Liver (tissue), 10 donors: ENCODE measurements at places on chromosomes 1 and 21. TPM values are rescaled to one million over a fixed set of nuclear protein-coding genes. Genes with fewer than 3 reads are reported as not detected.

The MYBPH gene
- 0.09 TPM for total RNA-seq

The CFAP107 gene
- not detected for total RNA-seq

- DNase-seq: no peak
Measured at GRCh38 chr21:43893536-43894205, 28.6 kb downstream of the AGPAT3 start.

DNA sequence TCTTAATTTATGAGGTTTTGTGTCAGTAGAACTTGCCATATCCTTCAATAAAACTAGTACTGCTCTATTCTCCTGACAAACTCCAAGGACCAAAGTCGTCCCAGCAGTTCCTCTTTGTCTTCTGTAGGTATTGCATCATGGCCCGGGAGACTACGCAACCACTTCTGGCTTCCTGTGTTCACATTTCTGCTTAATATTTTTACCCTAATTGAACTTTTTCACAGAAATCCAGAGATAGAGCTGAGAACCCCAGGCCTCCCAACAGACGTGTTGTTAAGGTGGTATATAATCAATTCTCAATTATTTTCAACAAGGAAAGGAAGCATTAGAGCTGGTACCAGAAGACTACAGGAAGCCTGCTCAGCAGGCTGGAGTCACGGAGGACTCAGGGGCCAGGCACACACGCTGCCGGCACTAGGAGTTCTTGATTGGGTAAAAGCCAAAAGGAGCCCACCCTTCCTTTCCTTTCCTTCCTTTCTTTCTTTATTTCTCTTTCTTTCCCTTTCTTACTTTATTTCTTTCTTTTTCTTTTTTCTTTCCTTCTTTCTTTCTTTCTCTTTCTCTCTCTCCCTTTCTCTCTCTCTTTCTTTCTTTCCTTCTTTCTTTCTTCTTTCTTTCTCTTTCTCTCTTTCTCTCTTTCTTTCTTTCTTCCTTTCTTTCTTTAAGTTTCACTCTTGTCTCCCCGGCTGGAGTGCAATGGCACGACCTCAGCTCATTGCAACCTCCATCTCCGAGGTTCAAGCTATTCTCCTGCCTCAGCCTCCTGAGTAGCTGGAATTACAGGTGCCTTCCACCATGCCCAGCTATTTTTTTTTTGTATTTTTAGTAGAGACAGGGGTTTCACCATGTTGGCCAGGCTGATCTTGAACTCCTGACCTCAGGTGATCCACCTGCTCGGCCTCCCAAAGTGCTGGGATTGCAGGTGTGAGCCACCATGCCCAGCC lies 173.7 kb downstream of the ZBTB18 start:
- DNase-seq: no peak

DNA sequence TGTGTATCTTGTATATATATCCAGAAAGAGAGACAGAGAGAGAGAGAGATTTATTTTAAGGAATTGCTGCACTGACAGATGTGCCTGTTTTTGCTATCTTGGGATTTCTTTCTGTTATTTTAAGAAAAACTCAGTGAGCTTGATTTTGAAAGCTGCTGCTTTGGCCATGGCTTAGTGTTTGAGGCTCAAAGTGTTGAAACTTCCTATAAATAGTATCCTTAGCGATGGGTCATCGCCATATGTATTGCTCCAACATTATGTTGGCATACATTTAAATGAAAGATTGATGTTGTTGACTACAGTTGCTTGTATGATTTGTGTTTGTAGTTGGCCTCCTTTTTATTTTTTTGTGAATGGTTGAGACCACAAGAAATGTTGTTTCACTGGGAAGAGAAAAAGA lies 29.0 kb upstream of the NTPCR start:
- no peak for DNase-seq

GRCh38 chr1:226954777-226955176 lies 14.7 kb downstream of the COQ8A start:
- no peak for DNase-seq

DNA sequence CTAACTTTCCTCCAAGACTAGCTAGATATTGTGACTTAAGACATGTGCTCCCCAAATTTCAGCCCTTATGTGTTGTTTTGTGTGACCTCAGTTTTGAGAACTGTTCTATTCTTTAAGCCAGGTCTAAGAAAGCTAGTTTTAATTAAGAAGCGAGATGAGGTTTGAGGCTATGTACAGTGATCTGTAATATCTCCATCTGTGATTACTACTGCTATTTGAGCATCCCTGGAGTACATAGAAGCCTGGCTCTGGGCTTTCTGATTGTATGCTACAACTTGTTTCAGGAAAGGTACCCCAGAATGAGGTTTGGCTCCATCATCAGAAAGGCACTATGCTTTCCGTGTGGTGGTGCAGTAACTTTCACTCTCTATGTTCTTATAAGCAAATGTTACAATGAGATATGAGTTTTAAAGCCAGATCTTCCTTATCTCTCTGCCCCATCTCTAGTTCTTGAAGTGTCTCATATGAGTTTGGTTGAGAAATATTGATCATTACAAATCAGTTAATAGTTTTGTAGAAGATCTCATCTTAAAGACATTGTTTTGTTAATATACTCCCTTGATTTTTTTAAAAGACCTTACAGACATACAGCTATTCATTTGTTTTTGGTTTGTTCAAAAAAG lies 605 bp downstream of the RGS4 start:
- no peak for DNase-seq

The DRAM2 gene
- 20.4 TPM for total RNA-seq

GRCh38 chr1:63272811-63273210 lies 49.6 kb upstream of the FOXD3 start:
- DNase-seq: no peak

DNA sequence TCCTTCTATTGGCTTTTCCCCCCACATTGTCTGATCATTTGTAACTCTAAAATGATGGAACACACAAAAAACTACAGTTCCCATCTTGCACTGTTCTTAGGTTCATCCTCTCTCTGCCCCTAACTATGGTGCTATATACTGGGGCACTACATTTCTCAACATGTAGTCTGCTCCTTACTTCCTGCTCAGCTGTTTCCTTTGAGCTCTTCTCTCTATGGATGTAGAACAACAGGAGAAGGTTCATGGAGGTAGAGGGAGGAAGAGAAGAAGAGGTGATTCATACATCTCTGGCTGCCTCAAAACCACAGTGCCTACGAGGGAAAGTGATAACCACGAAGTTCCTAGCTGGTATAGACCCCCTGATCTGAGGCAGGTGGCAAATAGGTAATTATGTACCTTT lies 7.0 kb upstream of the C1orf146 start:
- no peak for DNase-seq

DNA sequence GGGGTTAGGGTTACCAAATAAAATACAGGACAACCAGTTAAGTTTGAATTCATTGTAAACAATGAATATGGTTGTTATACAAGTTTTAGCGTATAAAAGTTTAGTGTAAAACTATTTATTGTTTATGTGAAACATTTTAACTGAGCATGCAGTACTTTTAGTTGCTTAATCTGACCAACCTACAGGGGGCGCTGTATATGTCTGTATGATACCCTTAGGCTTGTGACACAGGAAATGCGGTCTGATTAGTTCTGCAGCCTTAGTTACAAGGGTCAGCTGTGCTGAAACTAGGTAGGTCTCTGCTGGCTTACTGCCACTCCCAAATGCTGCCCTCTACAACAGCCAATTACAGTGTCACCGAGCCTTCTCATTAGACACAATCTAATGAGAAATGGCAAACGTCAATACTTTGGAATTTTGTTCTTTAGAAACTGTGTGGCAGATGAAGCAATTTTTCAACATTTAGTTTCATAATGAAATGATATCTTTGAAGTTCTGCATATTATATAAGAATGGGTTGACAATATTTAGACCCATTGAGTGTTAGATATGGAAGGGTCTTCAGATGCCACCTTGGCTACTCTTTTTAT lies 56.2 kb downstream of the NTNG1 start:
- no peak for DNase-seq

- DNase-seq: no peak
Measured at GRCh38 chr21:17269760-17270159, 243.1 kb upstream of the CXADR start.

The BCAN gene
- total RNA-seq: not detected

The NTNG1 gene
- under 0.01 TPM for total RNA-seq

DNA sequence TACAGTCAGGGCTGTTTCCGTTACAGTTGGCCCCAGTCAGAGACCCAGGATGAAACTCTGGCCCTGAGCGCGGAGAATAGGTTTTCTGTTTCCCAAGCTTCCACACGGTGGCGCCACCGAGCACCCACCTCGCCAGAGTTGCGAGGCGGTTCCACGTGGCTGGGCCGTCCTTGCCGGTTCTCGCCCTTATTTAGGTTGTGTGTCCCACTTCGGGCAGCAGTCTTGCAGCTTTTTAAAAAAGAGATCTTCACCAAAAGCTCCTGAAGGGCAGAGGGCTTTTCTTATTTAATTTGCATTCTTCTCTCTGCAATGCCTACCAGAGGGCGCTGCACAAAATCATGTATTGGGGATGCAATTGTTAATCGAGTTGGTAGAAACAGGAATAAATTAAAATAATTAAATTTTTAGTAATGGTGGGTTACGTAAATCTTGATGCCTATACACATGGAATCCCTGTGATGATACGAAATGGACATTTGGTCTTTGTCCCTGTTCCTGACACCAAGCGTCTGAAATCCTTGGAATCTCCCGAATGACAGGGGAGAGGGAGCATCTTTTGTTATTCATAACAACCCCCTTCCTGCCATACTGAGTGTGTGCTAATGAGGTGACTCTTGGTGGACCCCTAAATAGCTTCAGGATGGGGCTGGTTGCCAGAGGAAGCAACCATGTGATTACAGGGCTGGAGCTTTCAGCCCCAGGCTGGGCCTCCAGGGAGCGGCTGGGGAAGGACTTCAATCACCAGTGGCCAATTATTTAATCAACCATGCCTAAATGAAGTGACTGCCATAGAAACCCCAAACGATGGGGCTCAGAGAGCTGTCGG lies 5.6 kb upstream of the S100A7 start:
- DNase-seq: peak; percentile 61

The MYOG gene
- not detected for total RNA-seq

The PLEKHA6 gene
- 12.8 TPM for total RNA-seq

- no peak for DNase-seq
Measured at GRCh38 chr1:37792943-37793686, 532 bp upstream of the MANEAL start.

The HSD3B1 gene
- 0.67 TPM for total RNA-seq

DNA sequence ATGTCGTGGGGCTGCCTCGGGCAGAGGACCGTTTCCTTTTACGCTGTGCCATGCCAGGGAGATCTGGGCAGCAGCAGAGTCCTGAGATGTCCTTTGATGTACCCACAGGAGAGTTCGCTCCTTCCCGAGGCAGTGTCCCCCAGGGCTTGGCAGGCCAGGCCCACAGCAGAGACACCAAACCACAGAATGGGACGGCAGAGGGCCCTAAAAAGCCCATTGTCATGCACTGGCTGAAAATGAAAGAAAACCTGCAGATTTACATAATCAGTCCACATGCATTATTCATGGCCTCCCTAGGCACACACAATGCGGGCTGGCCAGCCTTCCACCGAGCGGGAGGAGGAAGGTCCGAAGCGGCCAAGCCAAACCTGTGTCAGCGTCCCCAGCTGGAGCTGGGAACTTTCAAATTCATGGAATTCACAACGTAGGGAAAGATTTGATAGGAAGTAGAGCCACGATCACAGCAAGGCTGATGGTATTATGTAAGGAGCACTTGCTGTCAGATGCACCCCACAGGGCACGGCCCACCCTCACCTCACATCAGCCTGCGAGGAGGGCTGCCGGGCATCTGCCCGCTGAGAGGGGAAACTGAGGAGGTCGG lies 25.3 kb upstream of the EFHD2 start:
- no peak for DNase-seq

DNA sequence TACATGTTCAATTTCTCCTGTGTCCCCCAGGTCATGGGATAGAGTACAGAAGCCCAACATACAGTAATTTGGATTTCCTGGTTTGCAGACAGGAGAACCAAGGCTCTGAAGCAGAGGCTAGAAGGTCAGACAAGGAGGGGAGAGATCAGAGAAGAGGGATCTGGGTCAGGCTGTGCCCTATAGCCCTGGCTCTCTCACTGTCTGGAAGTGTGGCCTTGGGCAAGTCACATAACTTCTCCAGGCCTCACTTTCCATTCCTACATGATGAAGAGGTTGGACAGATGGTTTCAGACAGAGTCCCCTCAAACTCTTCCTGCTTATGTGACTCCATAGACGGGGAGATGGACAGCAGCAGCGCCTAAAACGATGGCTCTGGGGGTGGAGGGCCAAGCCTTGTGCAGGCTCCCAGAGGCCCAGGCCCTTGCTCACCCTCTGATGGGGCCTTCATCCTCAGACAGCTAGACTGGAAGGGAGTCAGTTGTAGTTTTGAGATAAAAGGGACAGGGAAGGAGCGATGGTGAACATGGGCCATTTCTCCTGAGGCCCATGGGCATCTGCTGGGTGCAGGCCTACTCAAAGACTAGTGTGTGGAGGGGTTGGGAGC lies 2.9 kb downstream of the TRIM62 start:
- DNase-seq: no peak

GRCh38 chr1:1426496-1427105 lies 5.5 kb upstream of the ANKRD65 start:
- no peak for DNase-seq

The FCMR gene
- total RNA-seq: 0.70 TPM

GRCh38 chr1:110063781-110064180 lies 6.7 kb downstream of the ALX3 start:
- DNase-seq: no peak

GRCh38 chr1:204074274-204075138 lies 1.6 kb downstream of the SOX13 start:
- DNase-seq: peak; percentile 67

GRCh38 chr1:201515895-201516294 lies 9.0 kb upstream of the CSRP1 start:
- DNase-seq: no peak

DNA sequence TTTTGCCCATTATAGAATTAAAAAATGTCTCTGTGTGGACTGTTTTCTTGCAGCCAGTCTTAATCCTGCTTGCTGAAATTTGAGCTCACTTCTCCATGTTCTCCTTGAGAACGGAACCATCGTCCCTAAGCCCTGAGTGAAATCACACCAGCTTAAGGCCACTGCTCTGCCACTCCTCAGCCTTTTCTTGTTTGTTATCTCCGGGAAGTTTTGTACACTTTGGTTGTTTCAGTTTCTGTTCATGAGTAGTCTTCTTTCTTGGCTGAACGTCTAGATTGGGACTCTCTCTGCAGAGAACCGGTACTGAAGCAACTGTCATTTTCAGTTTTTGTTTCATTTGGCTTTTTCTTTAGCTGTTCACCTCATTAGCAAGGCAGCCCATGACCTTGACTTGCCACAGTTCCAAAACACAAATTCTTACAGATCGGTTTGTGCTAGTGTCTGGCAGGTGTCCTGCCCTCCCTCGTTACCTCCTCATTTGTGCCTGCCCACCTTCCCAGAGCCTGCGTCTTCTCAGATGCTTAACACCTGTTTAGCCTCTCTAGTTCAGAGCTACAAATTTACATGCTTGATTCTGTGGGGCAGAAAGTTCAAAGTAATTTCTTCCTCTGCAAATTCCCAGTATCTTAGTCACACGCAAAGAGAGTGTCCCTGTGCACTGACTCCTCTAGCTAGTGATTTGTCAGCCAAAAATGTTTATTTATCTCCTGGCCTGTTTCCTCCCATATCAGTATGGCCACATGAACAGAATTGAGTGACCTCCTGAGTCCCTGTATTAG lies 12.4 kb downstream of the PSEN2 start:
- no peak for DNase-seq

GRCh38 chr1:58754683-58755467 lies 29.0 kb downstream of the JUN start:
- no peak for DNase-seq

The SH2D1B gene
- 0.33 TPM for total RNA-seq

The DEPDC1 gene
- not detected for total RNA-seq

GRCh38 chr21:42661688-42662429 lies 8.4 kb downstream of the PDE9A start:
- DNase-seq: no peak

GRCh38 chr1:175604039-175604941 lies 139.1 kb downstream of the TNR start:
- DNase-seq: no peak
